ENCODE measurements at places on chromosomes 6 and 20.

DNA sequence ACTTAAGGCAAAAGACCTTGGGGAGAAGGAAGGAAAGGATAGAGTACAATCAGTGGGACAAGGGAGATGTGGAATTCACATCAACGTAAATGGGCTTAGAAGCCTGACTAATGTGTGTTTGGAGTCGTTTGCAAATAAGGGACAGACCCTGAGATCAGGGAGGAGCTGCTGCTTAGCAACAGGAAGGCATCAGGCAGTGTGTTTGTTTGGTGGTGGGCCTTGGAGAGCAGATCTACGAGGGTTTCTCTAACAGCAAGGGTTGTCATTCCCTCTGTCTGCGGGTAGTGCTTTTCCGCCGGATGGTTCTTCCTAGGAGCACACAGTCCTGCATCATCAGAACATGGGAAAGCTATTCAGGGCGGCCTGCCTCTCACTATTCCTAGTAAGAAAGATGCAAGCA, 40.4 kb downstream of the C6orf118 start:
- H3K36me3 ChIP-seq, result no peaks in the 10 kb centered on the region
- no peaks in the 10 kb centered on the region for H3K4me1 ChIP-seq
- no peak overlapping the region for H3K27ac ChIP-seq

DNA sequence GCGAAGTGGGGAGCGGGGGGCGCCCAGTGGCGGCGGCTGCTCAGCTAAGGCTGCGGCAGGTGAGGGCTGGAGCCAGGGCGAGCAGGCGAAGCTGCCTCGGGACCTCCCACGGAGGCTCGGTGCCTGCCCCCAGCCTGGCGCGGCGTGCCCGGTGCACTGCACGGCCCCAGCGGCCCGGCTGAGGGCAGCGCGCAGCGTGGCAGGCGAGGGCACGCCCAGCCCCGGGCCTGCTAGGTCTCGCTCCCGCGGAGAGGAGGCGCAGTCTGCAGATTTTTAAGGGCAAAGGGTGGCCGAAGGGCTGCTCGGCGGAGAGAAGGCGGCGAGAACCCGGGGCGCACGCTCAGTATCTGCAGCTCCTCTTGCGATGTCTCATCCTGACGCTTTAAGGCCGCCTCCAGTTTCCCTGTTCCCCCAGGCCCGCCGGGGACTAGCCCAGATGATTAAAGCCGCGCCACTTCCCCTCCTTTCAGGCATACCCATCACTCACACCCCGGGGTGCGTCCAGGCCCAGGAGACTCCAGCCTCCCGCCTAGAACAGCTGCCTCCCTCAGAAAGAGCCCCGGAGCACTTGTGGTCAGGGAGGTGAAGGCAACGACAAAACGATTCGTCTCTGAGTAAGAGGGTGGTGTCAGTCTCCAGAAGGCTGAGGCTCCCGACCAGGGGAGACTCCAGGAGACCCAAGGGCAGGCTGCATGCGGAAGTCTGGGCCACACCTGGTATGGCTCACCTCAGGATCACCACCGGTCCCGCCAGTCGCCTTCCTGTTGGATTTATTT, at the start of gene FERMT1:
Gene FERMT1 (minus strand): TSS at position 158 of the 776 bp plus-strand sequence. CDS start 3,476 bp downstream, outside the sequence.
- peak; percentile 63 for DNase-seq
- H3K4me3 ChIP-seq, result peak within 1 kb of the TSS; percentile 73
- no peaks in the 10 kb centered on the region for H3K36me3 ChIP-seq

GRCh38 chr6:36613200-36613995, 19.2 kb downstream of the SRSF3 start:
- H3K27me3 ChIP-seq, result no peaks in the 10 kb centered on the region
- H3K4me1 ChIP-seq, result no peaks in the 10 kb centered on the region
- H3K27ac ChIP-seq, result no peak overlapping the region

- no peaks in the 10 kb centered on the region for H3K36me3 ChIP-seq
- H3K27ac ChIP-seq, result no peak overlapping the region
- DNase-seq, result no peak
- H3K4me1 ChIP-seq, result no peaks in the 10 kb centered on the region
- no peak overlapping the region for H3K4me3 ChIP-seq
These were observed 19.4 kb downstream of the TMEM200A start for GRCh38 chr6:130385064-130385695.

DNA sequence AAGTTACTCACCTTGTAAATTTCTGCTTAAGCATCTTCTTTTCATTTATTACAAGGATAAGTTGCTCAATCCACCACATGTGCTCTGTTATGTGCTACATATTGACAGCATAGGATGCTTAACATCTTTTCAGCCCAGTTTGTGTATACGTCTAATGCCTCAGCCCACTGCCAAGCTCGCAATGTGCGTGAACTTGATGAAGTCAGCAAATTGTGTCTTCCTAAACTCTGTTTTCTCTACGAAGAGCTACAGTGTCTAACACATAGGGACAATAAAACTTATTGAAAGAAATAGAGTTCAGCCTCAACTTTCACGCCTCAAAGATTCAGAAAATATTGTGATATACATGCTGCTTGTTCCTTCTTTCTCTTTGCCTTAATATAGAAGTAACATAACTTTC, 500.0 kb downstream of the TFAP2B start:
- no peak overlapping the region for H3K4me3 ChIP-seq
- H3K36me3 ChIP-seq, result no peaks in the 10 kb centered on the region
- no peak for DNase-seq
- H3K27me3 ChIP-seq, result no peaks in the 10 kb centered on the region
- no peaks in the 10 kb centered on the region for H3K4me1 ChIP-seq
- no peak overlapping the region for H3K27ac ChIP-seq

DNA sequence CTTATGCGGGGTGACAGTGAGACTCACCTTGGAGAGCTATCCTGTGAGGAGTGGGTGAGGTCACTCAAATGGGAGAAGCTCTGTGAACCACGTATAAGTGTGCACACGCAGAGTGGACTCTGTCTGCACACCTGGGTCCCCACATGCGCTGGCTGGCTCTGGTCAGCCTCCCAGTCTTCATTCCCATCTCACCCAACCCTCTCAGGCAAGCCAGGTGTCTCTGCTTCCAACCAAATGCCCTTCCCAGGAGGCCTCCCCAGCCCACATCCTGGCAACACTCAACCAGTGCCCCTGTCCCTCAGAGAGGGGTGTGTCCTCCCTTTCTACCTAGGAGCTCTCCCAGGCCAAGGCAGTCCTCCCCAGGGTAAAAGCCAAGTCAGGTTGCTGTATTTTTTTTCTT, 8.0 kb upstream of the PI16 start:
- H3K27me3 ChIP-seq, result no peaks in the 10 kb centered on the region
- H3K4me1 ChIP-seq, result no peaks in the 10 kb centered on the region
- no peaks in the 10 kb centered on the region for H3K36me3 ChIP-seq
- no peak overlapping the region for H3K27ac ChIP-seq
- no peak for DNase-seq
- no peak overlapping the region for H3K4me3 ChIP-seq

DNA sequence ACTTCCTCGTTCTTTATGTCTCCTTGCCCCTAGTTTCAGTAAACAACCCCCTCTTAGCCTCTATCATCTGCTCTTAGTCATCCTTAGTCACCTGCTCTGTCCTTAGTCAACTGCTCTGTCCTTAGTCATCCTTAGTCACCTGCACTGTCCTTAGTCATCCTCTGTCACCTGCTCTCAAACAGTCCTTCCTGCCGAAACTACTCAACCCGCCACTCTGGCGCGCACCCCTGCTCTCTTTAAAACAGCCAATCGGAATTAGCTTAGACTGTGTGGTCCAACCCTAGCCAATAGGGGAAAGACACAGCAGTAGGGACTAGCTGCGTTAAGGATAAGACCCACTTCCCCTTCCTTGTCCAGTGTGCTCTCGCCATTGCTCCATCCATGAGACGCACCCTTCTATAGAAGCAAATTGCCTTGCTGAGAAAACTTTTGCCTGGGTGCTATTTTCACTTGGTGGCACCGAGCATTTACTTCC, 73.9 kb downstream of the BACH2 start:
- H3K4me3 ChIP-seq, result no peak overlapping the region
- H3K36me3 ChIP-seq, result no peaks in the 10 kb centered on the region

DNA sequence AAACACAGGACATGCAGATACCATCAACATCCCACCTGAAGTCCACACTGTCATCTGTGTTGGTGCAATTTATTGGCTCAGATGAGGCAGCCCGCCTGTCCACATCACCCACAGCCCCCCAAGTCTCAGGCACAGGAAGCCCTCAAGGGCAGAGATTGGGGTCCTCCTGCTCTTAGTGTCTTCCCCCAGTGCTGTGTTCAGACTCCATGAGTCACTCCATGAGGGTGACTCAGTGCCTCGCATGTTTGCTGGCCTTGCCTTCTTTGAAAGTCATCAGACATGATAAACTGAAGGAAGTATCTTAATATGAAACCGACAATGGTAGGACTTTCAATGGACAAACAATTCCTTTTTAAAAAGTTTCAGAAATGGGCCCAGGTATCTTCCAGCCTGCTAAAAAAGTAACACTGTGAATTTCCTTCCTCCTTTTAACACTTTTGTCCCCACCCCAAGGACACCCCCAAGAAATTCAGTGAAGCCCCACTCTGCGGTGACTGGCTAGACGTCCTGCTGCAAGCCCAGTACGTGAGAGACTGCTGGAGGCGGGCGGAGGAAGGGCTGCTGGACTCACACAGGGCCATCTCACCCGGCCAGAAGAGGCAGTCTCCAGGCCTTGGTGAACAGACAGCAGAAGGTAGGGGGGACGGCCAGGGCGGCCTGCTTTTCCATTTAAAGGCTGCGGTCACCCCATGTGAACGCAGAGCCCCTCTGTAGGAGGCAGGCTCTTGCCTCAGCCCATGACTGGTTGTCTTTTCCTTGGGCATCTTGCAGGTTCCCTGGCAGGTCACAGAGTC, 43.0 kb upstream of the KCNK16 start:
- peak; percentile 40 for DNase-seq
- H3K36me3 ChIP-seq, result no peaks in the 10 kb centered on the region
- no peak overlapping the region for H3K4me3 ChIP-seq
- H3K27ac ChIP-seq, result no peak overlapping the region
- H3K27me3 ChIP-seq, result no peaks in the 10 kb centered on the region
- H3K4me1 ChIP-seq, result no peaks in the 10 kb centered on the region

- H3K27me3 ChIP-seq, result no peaks in the 10 kb centered on the region
- no peak overlapping the region for H3K27ac ChIP-seq
- H3K4me1 ChIP-seq, result no peaks in the 10 kb centered on the region
- no peaks in the 10 kb centered on the region for H3K36me3 ChIP-seq
- no peak overlapping the region for H3K4me3 ChIP-seq
These were observed 423.4 kb upstream of the IMPG1 start for GRCh38 chr6:76495909-76496308.

DNA sequence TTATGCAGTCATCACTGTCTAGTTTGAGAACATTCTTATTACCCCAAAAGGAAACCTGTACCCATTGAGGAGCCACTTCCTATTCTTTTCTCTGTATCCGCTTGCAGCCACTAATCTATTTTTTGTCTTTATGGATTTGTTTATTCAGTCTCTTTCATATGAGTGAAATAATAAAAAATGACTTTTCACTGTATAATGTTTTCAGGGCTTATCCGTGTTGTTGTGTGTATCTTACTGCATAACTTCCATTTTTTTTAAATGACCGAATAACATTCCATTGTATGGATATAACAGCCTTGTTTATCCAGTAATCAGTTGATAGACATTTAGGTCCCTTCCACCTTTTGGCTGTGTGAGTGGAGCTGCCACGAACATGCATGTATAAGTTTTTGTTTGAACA, 86.6 kb downstream of the ZFAND3 start:
- H3K4me3 ChIP-seq, result no peak overlapping the region
- DNase-seq, result no peak
- no peaks in the 10 kb centered on the region for H3K36me3 ChIP-seq
- H3K27ac ChIP-seq, result no peak overlapping the region
- no peaks in the 10 kb centered on the region for H3K4me1 ChIP-seq

GRCh38 chr20:15976047-15976736, 597.1 kb downstream of the KIF16B start:
- no peak overlapping the region for H3K27ac ChIP-seq
- no peaks in the 10 kb centered on the region for H3K27me3 ChIP-seq
- peaks cover 2% of the 10 kb centered on the region for H3K4me1 ChIP-seq
- DNase-seq, result no peak

GRCh38 chr6:109456710-109457561, 1.4 kb upstream of the MICAL1 start:
- no peak overlapping the region for H3K4me3 ChIP-seq
- peaks cover 5% of the 10 kb centered on the region for H3K4me1 ChIP-seq

DNA sequence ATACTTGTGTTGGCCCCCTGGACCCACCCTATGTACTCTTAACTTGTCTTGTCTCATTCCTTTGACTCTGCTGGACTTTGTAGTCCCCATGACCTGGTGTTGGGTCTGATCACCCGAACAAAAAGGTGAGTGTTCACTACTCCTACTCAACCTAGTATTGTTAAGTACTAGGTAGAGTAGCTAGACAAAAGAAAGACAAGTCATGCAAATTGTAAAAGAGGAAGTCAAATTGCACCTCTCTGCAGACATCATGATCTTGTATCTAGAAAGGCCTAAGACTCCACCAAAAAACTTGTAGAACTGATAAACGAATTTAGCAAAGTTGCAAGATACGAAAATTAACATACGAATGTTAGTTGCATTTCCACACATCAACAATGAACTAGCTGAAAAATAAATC, 35.7 kb upstream of the ZNF391 start:
- H3K27me3 ChIP-seq, result no peaks in the 10 kb centered on the region
- H3K27ac ChIP-seq, result no peak overlapping the region
- DNase-seq, result no peak
- no peaks in the 10 kb centered on the region for H3K4me1 ChIP-seq

DNA sequence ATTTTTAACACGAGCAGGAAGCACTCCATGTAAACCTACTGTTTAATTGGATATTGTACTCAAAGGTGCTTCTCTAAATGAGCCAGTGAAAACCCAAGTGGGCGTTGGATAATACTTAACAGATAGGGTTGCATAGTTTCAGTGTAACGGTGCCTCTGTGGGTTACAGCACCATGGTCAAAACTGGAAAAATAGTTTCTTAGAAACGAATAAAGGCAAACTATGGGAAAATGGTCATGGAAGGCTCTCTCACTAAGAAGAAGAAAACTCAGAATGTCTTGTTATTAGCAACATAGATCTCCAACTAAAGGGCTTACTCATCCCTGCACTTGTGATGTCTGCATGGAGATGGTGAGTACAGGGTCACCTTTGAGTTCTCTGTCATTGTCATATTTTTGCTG, 59.1 kb upstream of the NEDD9 start:
- no peak for DNase-seq
- no peaks in the 10 kb centered on the region for H3K36me3 ChIP-seq
- no peak overlapping the region for H3K4me3 ChIP-seq
- H3K27me3 ChIP-seq, result no peaks in the 10 kb centered on the region
- peaks cover 8% of the 10 kb centered on the region for H3K4me1 ChIP-seq
- H3K27ac ChIP-seq, result no peak overlapping the region

GRCh38 chr20:50819349-50819748, 24.5 kb downstream of the BCAS4 start:
- H3K4me3 ChIP-seq, result no peak overlapping the region
- H3K27ac ChIP-seq, result no peak overlapping the region
- H3K36me3 ChIP-seq, result no peaks in the 10 kb centered on the region
- DNase-seq, result no peak
- H3K4me1 ChIP-seq, result peaks cover 6% of the 10 kb centered on the region
- H3K27me3 ChIP-seq, result no peaks in the 10 kb centered on the region

- H3K4me1 ChIP-seq, result no peaks in the 10 kb centered on the region
- no peak overlapping the region for H3K27ac ChIP-seq
- no peak for DNase-seq
- no peaks in the 10 kb centered on the region for H3K27me3 ChIP-seq
- no peak overlapping the region for H3K4me3 ChIP-seq
- H3K36me3 ChIP-seq, result no peaks in the 10 kb centered on the region
These were observed 569.0 kb downstream of the KIF16B start for GRCh38 chr20:16004108-16004854.

GRCh38 chr20:58228484-58229197, at the start of gene ANKRD60:
Gene ANKRD60 (minus strand): TSS chr20:58228653. CDS start chr20:58228653, 0 bp downstream.
- H3K27ac ChIP-seq, result no peak within 1 kb of the TSS
- H3K4me3 ChIP-seq, result peak within 1 kb of the TSS; percentile 69
- no peaks in the 10 kb centered on the region for H3K4me1 ChIP-seq
- peaks cover 2% of the 10 kb centered on the region for H3K36me3 ChIP-seq

All from trophoblast cell (in vitro differentiated cells and primary cell).